Stimulated activated CD4-positive, alpha-beta T cell treated with anti-CD3 and anti-CD28 coated beads, TNF-alpha, amount 100 ng/mL, for 24 hours (primary cell): ENCODE measurements at places on chromosomes 1 and 21.
A peak's percentile ranks its signal among the peaks of the same experiment; 100 is the strongest.

DNA sequence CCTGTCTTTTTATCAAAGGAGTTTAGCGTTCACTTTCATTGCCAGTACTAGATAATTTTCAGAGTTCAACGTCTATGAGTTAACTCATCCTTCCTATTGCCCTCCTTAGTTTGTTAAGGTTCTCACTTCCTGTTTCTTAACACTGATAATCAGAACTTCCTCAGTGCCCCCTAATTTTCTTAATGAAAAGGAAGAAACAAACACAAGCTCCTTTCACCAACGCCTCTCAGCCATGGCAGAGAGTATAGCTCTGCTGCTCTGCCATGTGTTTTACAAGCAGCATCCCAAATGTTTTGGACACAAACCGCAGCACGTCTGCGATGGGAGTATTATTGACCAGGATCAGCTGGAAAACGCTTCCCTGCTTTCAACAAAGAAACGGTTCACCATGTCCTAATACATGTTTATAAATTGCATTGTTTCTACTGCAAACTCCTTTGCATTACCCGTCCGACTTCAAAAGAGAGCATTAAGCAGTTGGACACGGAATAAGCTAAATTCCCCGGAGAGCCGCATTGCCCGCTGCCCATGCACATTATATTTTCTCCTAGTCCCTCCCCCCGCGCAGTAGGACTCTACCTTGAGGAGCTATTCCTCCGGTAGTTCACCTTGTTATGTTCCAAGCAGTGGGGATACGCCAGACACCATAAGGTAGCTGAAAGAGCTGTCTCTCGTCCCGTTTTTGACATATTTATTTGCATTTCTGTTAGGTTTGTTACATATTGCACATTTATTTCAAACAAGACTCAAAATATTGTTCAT is 561 bp downstream of the OLFM3 start:
- DNase-seq = no peak

GRCh38 chr1:154198756-154199562 is 7.1 kb upstream of the TPM3 start:
- no peak for DNase-seq

DNA sequence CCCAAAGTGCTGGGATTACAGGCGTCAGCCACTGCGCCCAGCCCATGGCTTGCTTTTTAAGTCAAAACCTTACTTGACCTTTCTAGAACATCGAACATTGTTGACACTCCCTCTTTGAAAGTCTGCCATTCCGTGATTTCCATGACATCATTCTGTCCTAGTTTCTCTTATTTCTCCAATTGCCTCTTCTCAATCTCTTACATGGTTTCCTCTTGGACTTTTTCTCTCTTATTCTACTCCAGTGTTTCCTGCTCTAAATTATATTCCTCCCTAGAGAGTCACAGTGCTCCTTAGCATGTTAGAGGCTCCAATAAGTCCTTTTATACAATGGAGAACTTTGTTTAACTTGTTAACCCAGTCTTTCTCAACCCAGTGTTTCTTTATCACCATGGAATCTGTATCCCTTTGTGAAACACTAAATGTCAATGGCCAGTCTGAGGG is 25.5 kb downstream of the JAM2 start:
- DNase-seq = no peak

DNA sequence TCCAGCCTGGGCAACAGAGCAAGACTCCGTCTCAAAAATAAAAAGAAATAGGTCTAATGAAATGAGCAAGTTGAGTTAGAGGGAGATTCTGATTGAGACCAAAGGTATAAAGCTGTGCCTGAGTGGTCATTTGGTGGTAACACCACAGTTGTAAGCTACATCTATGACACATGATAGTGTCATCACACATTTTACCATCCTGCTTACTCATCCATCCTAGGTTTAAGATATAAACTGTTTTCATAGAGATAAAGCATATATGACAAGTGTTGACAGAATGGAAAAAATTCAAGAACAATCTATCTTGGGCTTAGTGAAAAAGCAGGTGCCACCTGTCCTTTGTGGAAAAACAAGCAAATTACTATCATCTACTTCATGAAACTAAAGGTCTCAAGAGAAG is 7.1 kb upstream of the CFAP141 start:
- DNase-seq = no peak

- no peak for DNase-seq
Observed at GRCh38 chr1:44926311-44926781, 60.0 kb downstream of the EIF2B3 start.

GRCh38 chr1:23122023-23122748 is 46.5 kb downstream of the LUZP1 start:
- DNase-seq = no peak

DNA sequence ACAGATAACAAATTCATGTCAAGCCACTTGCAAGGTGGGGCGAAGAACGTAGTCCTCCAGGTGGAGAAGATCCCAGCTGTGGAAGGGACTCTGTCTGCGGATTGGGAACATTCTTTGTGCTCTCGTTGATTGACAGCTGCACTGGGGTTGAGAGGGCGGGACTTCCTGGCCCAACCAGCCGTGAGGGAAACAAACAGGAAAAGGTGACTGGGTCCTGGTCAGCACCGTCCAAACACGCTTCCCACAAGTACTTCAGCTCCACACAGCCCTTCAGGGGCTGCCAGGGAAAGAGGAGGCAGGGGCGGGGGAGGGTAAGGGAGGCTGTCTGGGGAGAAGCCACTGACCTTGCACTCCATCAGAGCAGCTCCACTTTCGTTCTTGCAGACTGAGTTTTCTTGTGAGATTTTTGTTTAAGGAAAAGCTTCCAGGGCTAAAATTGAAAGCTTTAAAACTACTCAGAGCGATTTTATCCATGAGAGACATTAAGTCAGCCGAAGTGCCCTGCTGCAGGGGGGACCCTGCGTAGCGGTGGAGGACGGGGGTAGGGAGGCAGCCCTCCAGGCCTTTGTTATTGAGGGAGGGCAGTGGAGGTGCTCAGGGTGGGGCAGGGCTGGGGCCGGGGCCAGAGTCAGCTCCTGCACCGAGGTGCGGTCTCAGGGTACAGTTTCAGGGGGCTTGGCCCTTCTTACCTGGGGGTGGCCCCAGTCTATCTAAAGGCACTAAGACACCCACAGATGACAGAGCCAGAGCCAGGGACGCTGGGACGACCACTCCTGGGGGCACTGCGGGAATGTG is 21.6 kb upstream of the STUM start:
- DNase-seq = no peak

- no peak for DNase-seq
Observed at GRCh38 chr1:6222636-6223035, 13.1 kb downstream of the ICMT start.

- DNase-seq = peak; percentile 36
Observed at GRCh38 chr1:54798769-54799641, 2.1 kb downstream of the TTC22 start.

- no peak for DNase-seq
Observed at GRCh38 chr1:218869276-218869675, 304.4 kb upstream of the LYPLAL1 start.

DNA sequence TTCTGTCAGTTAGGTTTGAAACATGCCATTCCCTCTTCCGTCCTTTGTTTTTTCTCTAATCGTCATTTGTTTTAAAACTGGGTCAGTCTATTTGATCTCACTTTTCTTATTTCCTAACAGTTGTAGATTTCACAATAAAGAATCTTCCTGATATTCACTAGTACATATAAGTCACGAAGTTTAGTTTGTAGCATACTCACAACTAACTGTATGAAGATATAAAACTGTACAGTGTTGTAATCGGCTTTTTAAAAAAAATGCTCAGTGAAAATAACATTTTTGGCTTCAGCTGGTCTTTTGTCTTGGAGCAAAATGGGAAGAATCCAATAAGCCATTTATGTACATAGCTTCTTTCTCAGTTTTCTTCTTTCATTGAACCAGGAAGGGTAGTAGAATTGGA is 78.3 kb downstream of the NCAM2 start:
- DNase-seq = no peak
